ENCODE measurements at places on chromosomes 11 and 22.

- peak; percentile 60 for DNase-seq
Measured at GRCh38 chr22:37566329-37566837, 6.1 kb downstream of the CDC42EP1 start.

DNA sequence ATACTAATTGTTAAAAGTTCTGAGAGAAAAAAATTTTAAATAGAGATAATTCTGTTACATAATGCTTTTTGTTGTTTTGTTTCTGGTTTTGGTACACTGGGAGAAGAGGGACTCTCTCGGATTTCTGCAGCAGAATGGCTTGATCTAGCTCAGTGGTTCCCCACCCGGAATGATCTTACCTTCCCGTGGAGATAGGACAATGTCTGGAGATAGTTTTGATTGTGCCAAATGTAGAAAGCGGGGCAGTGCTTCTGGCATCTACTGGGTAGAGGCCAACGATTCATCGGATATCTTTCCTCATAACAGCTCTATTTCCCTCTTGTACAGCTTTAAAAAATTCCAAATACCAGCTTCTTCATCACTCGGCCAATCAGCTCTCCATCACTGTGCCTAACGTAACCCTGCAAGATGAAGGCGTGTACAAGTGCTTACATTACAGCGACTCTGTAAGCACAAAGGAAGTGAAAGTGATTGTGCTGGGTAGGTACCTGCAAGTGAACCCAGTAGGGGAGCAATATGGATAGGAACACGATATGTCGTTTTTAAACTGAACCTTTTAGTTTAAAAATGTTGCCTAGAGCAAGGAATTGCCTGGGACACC lies 13.2 kb downstream of the CRTAM start:
- DNase-seq, result no peak

GRCh38 chr11:59857439-59858434 lies 8.6 kb downstream of the TCN1 start:
- no peak for DNase-seq

- DNase-seq, result no peak
Measured at GRCh38 chr11:45964911-45965389, 42.5 kb downstream of the LARGE2 start.

DNA sequence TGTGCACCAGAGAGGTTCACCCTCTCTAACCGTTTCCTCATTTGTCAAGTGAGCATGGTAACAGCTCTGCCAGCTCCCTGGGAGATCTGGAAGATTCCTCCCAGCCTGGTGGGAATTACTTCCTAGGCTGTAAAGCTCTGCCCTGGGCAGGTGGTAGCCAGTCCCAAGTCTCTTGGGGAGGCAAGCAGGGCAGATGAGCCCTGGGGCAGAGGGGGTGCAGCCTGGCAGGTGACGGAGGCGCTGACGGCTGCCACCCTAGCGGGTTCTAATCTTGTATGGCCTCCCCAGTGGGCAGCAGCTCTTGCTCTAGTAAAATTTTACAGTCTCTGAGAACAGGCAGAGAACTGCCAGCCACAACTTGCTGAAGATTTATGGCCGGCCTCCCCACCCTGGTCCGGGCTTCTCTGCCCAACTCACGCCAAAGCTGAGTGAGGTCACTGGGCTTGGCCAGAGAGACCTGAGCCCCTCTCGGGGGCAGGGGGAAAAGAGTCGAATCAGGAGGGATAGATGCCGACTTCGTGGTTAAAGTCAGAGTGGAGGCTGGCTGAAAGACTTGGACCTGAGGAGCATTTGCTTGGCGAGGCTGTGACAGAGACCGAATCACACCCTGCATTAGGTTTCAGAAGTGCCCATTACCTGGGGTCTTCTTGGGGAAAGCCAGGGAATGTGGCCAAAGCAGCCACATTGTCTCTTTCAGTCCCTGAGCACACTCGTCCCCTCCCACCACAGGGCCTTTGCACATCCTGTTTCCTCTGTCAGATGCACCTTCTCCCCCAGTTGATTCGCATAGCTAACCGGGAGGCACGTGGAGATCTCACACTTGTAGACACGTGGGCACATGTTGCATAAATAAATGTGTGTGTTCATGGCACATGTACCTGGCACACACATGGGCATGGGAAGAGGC lies 188.2 kb downstream of the MN1 start:
- no peak for DNase-seq

DNA sequence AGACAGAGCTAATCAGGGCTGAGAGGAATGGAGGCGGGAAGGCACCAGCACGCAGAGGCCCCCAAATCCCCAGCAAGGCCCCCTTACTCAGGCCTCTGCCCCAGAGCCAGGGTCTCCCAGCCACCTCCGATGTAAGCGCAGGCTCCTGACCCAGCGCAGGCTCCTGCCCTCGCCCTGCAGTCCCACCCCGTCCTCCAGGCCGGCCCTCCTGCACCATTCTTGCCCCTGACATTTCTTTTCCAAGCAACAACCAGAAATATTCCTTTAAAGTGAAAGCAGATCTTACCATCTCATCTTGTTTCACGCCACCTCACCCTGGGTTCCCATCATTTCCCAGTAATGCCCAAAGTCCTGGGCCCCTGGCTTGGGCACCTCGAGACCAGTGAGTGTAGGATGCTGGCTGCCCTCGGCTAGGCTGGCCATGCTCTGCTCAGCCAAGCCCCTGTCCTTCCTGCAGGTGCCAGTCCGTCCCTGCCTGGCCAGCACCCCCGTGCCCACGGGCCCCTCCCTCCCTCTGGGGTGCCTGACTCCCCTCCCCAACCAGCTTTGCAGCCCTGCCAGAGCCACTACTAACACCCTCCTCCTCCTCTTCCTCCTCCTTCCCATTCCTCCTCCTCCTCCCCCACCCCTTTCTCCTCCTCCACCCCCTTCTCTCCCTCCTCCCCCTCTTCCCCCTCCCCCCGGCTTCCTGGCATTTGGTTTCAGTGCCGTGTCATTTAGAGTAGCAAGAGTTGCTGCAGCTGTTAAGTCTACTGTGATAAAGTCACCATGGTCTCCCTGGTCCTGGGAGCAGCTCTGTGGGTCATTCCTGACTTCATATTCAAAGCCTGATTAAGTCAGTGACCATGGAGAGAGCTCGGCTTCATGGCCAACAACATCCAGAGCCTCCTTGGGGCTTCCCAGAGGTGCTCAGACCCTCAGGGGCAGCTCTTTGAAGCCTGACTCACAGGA lies 78.7 kb downstream of the PIWIL3 start:
- DNase-seq, result no peak

- no peak for DNase-seq
Measured at GRCh38 chr11:12717851-12718291, 43.6 kb downstream of the TEAD1 start.

- DNase-seq, result no peak
Measured at GRCh38 chr11:62648185-62648966, 2.0 kb upstream of the GANAB start.

DNA sequence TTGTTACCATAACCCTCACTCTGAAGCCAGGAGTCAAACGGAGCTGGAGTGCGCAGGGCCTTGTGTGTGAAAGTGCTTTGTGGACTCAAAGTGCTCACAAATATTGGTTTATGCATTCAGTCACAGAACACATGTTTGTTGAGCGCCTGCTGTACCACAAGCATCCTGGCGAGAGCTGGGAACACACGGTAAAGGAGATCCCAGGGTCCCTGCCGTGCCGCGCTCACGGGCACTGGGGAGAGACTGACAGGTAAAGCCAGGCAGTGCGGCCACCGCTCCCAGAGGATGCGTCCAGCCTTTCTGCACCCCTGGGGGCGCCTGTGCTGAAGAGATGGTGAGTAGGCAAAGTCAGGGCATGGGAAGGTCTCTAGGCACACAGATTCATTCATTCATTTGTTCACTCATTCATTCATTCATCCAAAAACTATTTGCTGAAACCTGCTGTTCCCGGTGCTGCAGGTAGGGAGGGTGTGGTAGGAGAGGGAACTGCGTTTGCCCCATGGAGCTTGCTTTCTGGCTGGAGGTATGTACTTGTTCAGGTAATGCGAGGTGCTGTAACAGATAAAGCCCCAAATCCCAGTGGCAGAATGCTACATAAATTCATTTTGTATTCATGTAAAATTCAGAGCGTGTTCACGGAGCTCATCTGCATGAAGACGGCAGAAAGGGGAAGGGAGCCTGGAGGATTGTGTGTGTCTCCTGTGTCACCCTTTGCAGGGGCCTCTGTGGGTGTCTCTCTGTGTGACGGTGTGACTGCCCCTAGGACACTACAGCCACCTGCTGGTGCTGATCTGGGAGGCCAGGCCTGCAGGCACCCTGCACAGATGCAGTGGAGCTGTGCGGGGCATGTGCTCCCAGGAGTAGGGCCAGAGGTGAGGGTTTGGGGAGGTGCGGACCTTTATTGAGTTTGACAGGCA lies 167.0 kb upstream of the B3GAT1 start:
- no peak for DNase-seq

DNA sequence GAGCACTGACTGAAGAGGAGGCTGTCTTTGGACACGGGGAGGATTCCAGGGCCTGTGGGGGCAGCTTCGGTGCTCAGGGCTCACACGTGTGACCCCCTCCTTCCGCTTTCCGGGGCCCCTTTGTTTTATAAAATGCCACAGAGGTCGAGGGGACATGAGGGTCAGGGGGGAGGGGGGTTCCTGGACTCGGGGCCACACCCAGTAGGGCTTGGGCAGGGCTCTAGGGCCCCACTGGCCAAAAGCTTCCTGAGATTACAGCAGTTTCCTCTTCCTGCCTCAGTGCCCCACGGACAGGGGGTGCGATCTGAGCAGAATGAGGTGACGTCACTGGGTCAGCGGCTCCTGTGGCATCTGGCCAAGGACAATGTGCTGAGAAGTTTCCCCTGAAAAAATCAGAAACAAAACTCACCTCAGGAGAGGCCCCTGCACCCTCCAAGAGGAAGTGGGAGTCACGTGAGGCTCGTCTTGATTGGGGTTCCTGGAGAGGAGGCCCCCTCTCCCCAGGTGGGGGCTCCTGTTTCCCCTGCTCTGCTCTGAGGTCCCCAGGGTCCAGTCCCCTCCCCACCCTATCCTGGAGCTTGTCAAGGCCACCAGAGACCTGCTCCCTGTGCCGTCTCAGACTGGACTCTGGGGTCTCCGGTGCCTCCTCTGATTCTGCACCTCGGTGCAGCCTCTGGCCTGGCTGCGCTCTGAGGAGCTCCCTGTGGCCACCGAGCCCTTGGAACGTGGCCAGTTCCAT lies 6.4 kb upstream of the IFITM3 start:
- DNase-seq, result peak; percentile 61

GRCh38 chr11:112161012-112161411 lies 2.9 kb downstream of the IL18 start:
- DNase-seq, result no peak

DNA sequence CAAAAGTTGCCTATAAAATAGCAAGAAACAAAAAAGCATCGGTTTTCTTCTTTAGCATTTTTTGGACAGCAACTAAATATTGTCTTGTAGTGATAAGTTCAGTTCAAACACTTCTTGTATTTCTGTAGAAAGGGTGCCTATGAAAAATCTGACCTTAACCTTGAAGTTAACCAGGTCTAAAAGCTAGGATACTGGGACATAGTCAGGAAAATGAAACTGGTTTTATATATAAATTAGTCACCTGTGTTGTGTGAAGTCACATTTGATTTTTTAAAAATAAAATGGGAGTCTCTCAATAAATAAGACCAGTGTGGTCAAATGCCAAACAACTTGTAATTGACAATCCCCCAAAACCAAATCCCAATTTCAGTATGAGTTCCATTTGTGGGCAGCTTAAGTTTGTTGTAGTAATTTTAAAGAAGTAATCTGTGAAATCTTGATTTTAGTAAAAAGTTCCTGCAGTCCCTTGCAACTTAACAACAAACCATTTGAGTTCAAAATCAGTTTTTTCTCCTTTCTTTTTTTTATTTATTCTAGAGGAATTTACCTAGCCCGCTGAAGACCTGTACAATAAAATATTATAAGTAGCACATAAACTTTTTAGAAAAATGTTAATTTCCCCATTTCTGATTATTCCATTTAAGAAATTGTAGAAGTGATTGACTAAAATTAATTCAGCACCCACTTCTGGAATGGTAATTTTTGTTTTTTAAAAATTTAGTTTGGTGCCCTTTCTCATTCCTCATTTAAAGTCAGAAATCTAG lies 84.5 kb upstream of the PPARA start:
- DNase-seq, result no peak

GRCh38 chr22:27063406-27063805 lies 406.0 kb downstream of the MIAT start:
- no peak for DNase-seq

- DNase-seq, result no peak
Measured at GRCh38 chr11:35318977-35319925, 100.1 kb downstream of the SLC1A2 start.

DNA sequence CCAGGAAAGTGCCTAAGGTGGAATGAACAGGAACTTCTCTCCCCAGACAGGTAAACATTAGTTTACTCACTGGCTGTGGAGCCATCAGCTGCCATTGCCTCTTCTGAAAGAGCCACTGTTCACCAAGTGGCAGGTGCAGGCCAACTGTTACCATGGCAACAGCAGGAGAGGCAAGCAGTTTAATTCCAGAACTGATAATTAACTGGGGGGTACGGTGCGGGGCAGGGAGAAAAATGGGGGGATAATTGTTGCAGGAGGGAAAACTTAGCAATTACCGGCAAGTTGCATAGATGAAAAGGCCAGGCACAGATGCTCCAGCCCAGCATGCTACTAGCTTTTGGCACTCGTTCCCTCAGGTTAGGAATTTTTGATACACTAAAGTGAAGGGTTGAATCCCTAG lies 85.1 kb downstream of the TRIM44 start:
- peak; percentile 29 for DNase-seq

DNA sequence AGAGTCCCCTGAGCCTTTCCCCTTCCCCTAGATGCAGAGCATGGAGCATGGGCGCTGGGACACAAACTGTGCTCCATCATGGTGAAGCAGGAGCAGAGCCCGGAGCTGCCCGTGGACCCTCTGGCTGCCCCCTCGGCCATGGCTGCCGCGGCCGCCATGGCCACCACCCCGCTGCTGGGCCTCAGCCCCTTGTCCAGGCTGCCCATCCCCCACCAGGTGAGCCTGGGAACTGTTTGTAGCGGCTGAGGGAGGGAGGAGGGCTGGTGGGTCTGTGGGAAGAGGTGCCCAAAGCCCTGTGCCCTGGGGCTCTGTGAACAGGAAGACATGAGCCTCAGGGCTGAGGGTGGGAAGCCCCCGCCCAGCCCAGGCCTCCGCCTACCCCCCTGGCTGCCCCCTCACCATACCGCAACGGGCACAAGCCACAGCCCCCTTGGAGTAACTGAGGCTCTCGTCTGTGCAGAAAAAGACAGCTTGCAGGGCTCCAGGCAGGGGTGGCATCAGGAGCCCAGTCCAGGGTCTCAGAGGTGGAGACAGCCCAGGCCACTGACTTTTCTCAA lies 30.4 kb downstream of the CREB3L1 start:
- DNase-seq, result no peak

DNA sequence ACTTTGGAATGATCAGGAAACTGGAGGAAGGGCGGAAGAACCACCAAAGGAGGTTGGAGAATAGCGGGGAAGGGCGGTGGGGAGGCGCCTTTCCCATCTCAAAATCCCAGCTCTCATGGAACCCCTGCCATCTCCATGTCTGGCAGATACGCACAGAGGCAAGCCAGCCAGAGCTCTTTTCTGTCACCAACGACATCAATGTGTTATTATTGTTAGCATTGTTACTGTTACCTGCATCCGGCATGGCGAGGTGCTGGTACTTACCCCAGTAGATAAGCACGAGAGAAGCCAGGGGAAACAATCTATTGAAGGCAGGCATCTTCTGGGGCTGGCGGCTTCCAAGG lies 969 bp downstream of the SCN3B start:
- DNase-seq, result no peak

- DNase-seq, result no peak
Measured at GRCh38 chr11:34302046-34302921, 55.5 kb downstream of the ABTB2 start.
